Camera-type eye (tissue), 1 donor: ENCODE measurements at places on chromosomes 16 and 17. TPM values are rescaled to one million over a fixed set of nuclear protein-coding genes. Genes with fewer than 3 reads are reported as not detected.

DHRS7C gene
- total RNA-seq, result 1.7 TPM

TMEM88 gene
- 4.4 TPM for total RNA-seq

UBTF gene
- total RNA-seq, result 133 TPM

CES5A gene
- total RNA-seq, result not detected

BCL7C gene
- total RNA-seq, result 34.7 TPM

LITAFD gene
- total RNA-seq, result not detected

DUS2 gene
- 14.9 TPM for total RNA-seq

ARL6IP1 gene
- total RNA-seq, result 419 TPM

CDRT15L2 gene
- not detected for total RNA-seq

ALOX15B gene
- total RNA-seq, result 0.27 TPM

ABCC12 gene
- total RNA-seq, result not detected
